ENCODE measurements at places on chromosomes 2 and 18. TPM values are rescaled to one million over a fixed set of nuclear protein-coding genes. Genes with fewer than 3 reads are reported as not detected.

Gene L3MBTL4
- not detected for total RNA-seq

Gene AQP12B
- not detected for total RNA-seq

Gene GAL3ST2
- total RNA-seq: 0.43 TPM

Gene PLCD4
- 2.2 TPM for total RNA-seq

Gene ANKRD30B
- total RNA-seq: 1.9 TPM

Gene STAT1
- total RNA-seq: 132 TPM

Gene IL18R1
- total RNA-seq: 0.64 TPM

Gene ALPI
- not detected for total RNA-seq

Gene FAM110C
- not detected for total RNA-seq

GRCh38 chr2:174051741-174052583 lies 86.8 kb upstream of the SP3 start:
- DNase-seq: peak; percentile 87

- peak; percentile 37 for DNase-seq
Measured at GRCh38 chr2:26692279-26692896, at the start of gene KCNK3. TSS of gene KCNK3 (plus strand) at chr2:26692722. CDS start at chr2:26692876, 154 bp downstream.

GRCh38 chr2:198143793-198144192 lies 339.4 kb downstream of the PLCL1 start:
- DNase-seq: no peak

DNA sequence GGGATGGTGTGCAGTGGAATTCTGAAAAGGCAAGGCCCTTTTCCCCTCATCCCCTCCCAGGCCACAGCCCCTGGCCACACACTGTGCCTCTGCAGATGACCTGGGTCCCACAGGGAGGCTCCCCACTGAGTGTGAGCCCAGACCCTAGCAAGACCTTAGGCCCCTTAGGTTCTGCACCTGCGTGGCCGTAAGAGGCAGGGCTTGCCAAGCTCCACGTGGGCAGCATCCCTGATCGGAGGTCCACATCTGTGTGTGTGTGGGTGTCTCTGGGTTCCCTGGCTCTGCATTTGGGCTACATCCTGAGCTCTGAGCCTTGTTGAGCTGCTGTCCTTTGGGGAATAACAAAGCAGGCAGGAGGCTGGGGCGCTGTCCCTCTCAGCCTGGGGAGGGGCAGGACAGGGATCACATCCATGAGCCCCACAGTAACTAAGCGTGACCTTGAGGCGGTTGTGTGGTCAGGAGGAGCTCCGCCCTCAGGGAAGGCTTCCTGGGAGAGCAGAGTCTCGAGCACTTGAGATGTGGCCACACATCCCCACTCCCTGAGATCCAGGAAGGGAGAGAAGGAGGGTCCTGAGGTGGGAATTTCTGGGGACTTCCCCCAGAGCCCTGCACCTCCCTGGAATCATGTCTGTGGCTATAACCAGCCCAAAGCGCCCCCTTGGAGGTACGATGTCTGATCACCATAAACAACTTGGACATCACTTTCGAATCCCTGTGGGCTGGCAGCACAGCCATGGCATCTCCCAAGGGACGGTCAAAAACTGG lies 84.8 kb downstream of the STPG4 start:
- DNase-seq: peak; percentile 64

DNA sequence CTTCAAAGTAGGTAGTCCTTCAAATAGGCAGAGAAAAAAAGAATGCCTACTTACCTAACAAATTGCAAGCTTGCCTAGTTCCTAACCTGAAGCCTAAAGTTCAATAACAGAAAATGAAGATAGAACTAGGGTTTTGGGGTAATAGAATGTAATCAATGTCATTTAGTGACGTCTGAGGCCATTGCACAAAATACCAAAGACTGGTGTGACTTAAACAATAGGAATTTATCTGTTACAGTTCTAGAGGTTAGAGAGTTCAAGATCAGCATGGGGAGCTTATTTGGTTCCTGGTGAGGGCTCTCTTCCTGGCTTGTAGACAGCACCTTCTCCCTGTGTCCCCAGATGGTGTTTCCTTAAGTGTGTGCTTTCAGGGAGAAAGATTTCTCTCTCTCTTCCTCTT lies 4.7 kb upstream of the NPC1 start:
- DNase-seq: peak; percentile 59

- no peak for DNase-seq
Measured at GRCh38 chr2:156511803-156512202, 75.6 kb downstream of the GPD2 start.

DNA sequence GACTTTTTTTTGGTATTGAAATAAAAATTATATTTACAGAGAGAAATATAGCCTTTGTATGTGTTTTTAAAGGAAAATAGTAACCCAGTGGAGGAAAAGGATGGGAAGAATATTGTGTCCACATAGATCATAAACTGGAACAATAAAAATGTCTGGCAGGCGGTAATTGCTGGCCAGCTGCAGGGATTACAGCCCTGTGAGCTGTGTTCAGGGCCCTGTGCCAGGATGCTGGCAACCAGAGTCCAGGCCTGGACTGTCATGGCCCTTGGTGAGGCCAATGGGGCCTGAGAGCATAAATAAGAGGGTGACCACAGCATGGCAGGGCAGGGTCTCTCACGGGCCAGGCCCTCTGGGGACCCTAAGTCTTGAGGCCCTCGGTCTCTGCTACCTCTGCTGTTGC lies 171.2 kb downstream of the ACOXL start:
- no peak for DNase-seq

DNA sequence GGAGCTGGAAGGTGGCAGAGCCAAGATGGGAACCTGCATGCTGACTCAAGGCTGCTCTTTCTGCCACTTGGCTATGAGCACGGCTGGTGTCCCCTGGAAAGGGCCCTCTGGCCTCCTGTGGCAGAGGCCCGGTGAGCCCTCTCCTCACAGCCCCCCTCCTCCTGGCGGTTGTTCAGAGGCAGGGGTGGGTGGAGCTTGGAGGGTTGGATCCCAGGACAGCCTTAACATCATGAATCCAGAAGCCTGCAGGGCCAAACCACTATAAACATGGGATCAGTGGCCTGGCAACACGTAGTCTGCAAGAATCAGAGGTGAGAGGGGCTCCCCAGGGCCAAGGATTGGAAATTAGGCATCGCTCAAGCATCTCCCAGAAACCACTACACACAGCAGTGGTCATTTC lies 48.5 kb upstream of the LOXHD1 start:
- no peak for DNase-seq

- DNase-seq: no peak
Measured at GRCh38 chr2:14094592-14094991, 537.9 kb upstream of the LRATD1 start.

DNA sequence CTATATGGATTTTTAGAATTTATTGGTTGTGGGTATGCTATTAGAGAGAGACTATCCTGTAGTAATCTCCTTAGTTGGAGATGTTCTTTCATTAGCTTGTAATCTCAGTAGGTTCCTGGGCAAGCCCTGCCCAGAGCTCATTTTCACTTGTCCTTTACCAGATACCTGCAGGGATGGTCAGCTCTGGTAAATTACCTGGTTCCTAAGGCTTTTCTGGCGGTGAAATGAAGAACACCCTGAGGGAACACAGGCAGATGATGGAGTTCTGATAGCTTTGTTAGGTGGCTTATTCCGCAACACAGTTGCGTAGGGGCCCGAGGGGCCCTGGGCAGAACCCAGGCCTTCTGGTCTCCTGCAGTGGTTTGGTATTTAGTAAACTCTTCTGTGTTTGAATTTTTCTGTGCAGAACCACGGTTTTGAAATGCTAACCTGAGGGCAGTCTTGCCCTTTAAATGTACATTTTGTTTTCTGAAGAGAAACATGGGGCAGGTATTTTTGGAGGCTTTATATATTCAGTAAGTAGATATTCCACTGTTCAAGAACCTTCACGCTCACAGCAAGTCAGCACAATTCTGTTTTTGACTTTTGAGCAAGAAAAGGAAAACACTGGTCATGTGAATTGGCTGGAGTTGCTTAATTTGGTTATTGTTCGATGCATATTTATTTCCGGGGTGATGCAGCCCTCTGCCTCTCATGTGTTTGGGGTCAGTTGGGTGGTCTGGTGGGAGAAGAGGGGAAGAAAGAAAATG lies 22.4 kb downstream of the ZNF532 start:
- no peak for DNase-seq

GRCh38 chr2:135985826-135986393 lies 484 bp upstream of the DARS1 start:
- no peak for DNase-seq

- DNase-seq: no peak
Measured at GRCh38 chr18:52409727-52410126, 69.7 kb downstream of the DCC start.

All from fibroblast of villous mesenchyme (primary cell).